CD4-positive, alpha-beta T cell treated with Interleukin-4 for 1 hour (primary cell): ENCODE measurements at places on chromosomes 7 and 10.

- no peak for DNase-seq
These were observed 27.1 kb upstream of the AKAP9 start for GRCh38 chr7:91913612-91914011.

GRCh38 chr10:18010050-18010449 is 58.3 kb downstream of the SLC39A12 start:
- no peak for DNase-seq

GRCh38 chr7:41222746-41223145 is 480.1 kb downstream of the INHBA start:
- DNase-seq: no peak

DNA sequence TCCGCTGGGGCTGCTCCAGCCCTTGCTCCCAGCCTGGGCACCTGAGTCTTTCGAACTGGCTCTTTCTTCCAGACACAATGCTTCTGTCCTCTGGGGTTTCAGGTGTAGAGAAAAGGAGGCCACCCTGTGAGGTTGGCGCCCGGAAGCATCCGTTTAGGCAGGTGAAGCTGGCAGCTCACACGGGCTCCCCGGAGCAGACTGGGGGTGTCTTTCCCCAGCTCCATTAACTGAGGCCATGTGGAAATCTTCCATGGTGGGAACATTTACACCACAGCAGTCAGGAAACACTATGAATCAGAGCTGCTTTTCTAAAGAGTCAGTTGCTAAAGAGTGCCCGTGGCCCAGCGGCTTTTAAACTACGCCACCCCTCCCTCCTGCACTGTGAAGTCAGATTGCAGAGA is 29.2 kb downstream of the PRKAG2 start:
- no peak for DNase-seq

GRCh38 chr7:77699056-77699455 is 2.8 kb downstream of the RSBN1L start:
- DNase-seq: no peak
